Hepatocyte (in vitro differentiated cells): ENCODE measurements at places on chromosomes 1 and 21. TPM values are rescaled to one million over a fixed set of nuclear protein-coding genes. Genes with fewer than 3 reads are reported as not detected.
A peak's percentile ranks its signal among the peaks of the same experiment; 100 is the strongest.

DNA sequence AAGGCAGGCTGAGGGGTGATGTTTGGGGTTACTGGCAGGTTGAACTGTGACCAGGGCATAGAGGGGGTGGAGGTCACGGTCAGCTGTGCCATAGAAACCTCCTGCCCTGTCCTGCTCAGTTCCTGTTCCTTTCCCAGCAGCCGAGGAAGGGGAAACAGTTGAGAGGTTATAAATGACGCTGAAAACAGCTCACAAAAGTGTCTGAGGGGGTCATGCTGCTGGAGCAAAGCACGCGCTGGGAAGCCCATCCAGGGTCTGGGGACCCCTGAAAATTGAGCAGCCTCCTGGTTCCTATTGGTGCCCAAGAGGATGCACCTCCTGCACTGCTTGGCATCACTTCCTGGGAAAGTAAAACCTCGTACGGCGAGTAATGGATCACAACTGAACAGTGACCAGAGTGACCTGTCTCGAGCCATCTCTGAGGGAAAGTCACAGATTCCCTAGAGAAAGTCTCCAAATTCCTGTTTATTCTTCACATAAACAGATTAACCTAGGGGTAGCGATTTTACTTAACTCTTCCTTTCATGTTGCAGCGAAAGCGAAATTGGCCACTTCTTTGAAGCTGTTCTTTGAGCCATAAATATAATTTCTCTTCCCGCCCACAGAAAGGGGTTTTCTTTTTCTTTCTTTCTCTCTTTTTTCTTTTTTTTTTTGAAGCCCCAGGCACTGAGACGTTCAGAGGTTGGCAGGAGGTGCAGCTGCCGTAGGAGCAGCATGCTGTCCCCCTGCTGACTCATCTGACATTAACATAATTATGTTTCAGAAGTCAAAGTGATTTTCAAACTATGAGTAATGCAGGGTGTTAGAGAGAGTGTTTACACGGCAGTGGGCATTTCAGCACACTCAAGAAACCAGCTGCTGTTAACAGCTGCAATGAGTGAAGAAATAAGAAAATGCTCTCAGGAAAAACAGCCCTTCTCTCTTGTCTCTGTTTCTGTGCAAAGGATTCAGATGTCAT, 41.8 kb upstream of the ATF3 start:
- H3K27me3 ChIP-seq = no peaks in the 10 kb centered on the region
- peak overlapping the region; percentile 17 for H3K4me3 ChIP-seq
- peaks cover 5% of the 10 kb centered on the region for H3K4me1 ChIP-seq

DNA sequence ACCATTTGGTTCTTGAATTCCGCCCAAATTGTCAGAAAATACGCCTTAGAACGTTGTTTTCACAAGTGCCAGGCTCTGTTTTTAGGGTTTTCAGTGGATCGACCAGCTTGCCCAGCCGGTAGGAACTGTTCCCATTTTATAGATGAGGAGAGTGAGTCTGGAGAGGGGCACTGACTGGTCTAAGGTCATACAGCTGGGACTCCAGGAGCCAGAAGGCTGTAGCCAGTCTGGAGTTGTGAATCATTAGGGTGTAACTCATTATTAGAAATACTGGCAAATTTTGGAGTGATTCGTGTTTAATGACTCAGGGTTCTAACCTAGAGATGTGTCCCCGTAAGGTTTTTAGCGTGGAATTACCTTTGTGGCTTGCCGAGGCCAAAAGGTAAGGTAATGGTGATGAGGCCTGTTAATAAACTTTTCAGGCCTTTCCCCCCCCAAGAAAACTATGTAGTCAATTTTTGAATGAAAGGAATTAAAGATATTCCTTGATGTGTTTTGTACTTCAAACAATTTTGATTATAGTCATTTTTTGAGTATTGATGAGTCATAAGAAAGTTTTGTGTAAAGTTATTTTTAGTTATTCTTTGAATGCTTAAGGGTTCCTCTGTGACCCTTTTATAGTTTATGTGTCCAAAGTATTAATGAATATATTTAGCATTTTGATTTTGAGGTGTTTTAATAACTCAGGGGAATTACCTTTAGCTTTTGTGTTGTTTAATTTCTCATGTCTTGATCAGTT, 2.1 kb downstream of the DYRK1A start:
- H3K36me3 ChIP-seq = no peaks in the 10 kb centered on the region
- H3K27ac ChIP-seq = peak overlapping the region; percentile 99
- H3K27me3 ChIP-seq = no peaks in the 10 kb centered on the region
- peak; percentile 19 for DNase-seq
- peaks cover 33% of the 10 kb centered on the region for H3K4me1 ChIP-seq

GRCh38 chr1:11693024-11693590, 1.6 kb downstream of the DRAXIN start:
- H3K4me3 ChIP-seq = no peak overlapping the region
- H3K27me3 ChIP-seq = peaks cover 51% of the 10 kb centered on the region
- H3K27ac ChIP-seq = no peak overlapping the region
- DNase-seq = no peak
- H3K4me1 ChIP-seq = peaks cover 6% of the 10 kb centered on the region

- H3K27ac ChIP-seq = no peak overlapping the region
- H3K4me1 ChIP-seq = no peaks in the 10 kb centered on the region
- H3K27me3 ChIP-seq = no peaks in the 10 kb centered on the region
- no peak overlapping the region for H3K4me3 ChIP-seq
- DNase-seq = no peak
Observed at GRCh38 chr21:36602735-36603134, 96.2 kb upstream of the SIM2 start.

GRCh38 chr21:35189077-35189863, 140.2 kb upstream of the RUNX1 start:
- peak; percentile 30 for DNase-seq
- peak overlapping the region; percentile 49 for H3K27ac ChIP-seq
- peaks cover 15% of the 10 kb centered on the region for H3K4me1 ChIP-seq

- H3K36me3 ChIP-seq = no peaks in the 10 kb centered on the region
- DNase-seq = no peak
- no peak overlapping the region for H3K4me3 ChIP-seq
- H3K4me1 ChIP-seq = no peaks in the 10 kb centered on the region
- no peak overlapping the region for H3K27ac ChIP-seq
Observed at GRCh38 chr1:3038571-3039181, 17.4 kb downstream of the ACTRT2 start.

DNA sequence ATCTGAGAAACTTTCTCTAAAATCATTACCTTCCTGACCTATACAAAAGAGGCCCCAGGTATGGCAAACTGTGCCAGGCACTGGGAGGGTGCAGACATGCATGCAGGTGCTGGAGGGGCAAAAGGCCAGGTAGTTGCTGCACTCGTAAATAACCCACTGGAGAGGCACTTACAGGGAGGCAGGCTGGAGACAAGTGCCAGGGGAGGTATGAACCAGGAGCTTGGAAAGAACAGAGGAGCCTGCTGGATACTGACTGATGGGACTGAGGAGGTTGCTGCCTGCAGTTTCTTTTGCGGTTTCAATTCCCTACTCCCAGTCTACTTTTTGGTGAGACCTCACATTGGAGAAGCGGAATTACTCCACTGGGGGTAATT, 113.9 kb downstream of the DSCAM start:
- H3K27me3 ChIP-seq = no peaks in the 10 kb centered on the region
- H3K4me1 ChIP-seq = no peaks in the 10 kb centered on the region
- no peak overlapping the region for H3K27ac ChIP-seq
- DNase-seq = no peak

- H3K27me3 ChIP-seq = no peaks in the 10 kb centered on the region
- H3K4me1 ChIP-seq = no peaks in the 10 kb centered on the region
- H3K4me3 ChIP-seq = no peak overlapping the region
- H3K27ac ChIP-seq = no peak overlapping the region
- DNase-seq = no peak
Observed at GRCh38 chr1:117110774-117111173, 10.8 kb downstream of the TRIM45 start.

DNA sequence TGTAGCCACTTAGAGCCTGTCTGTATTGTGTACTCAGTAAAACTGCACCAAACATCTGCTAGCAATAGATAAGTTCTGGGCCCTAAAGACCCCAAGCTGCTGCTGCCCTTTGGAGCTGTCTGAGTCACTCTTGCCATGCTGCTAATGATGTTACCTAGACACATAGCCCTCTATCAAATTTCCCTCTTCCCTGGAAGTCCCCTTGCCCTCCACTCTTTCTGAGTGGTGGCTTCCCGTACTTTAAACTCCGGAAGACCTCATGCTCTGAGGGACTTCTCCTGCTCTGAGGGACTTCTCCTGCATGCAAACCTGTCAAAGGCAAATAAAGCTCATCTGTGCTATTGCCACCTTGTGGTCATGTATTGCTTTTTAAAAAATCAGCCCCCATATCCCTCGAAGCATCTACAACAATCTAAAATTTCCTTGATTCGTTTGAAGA, 34.0 kb downstream of the FH start:
- no peaks in the 10 kb centered on the region for H3K27me3 ChIP-seq
- H3K4me1 ChIP-seq = no peaks in the 10 kb centered on the region
- DNase-seq = peak; percentile 8
- no peak overlapping the region for H3K4me3 ChIP-seq
- no peaks in the 10 kb centered on the region for H3K36me3 ChIP-seq

- H3K4me3 ChIP-seq = no peak overlapping the region
- H3K27ac ChIP-seq = no peak overlapping the region
- DNase-seq = no peak
- H3K4me1 ChIP-seq = no peaks in the 10 kb centered on the region
Observed at GRCh38 chr1:50183378-50184133, 74.8 kb downstream of the ELAVL4 start.

DNA sequence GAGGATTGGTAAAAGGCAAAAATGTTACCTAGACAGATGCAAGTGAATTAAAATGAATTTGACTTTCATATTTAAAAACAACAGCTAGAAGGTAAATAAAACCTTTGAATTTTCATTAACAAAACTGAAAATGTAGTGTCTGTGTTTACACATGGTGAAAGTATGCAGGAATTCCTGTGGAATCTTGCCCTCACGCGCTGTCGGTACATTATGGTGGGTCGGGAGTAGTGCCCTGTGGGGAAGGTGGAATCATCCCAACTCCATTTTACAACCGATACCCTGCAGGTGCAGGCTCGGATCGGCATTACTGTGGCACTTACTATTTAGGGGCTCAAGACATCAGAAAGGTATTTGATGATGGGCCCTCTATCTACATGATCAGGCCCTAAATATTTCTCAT, 197.2 kb upstream of the MAP1LC3C start:
- no peak overlapping the region for H3K4me3 ChIP-seq
- H3K27me3 ChIP-seq = no peaks in the 10 kb centered on the region
- H3K27ac ChIP-seq = no peak overlapping the region
- H3K36me3 ChIP-seq = no peaks in the 10 kb centered on the region
- no peak for DNase-seq

DNA sequence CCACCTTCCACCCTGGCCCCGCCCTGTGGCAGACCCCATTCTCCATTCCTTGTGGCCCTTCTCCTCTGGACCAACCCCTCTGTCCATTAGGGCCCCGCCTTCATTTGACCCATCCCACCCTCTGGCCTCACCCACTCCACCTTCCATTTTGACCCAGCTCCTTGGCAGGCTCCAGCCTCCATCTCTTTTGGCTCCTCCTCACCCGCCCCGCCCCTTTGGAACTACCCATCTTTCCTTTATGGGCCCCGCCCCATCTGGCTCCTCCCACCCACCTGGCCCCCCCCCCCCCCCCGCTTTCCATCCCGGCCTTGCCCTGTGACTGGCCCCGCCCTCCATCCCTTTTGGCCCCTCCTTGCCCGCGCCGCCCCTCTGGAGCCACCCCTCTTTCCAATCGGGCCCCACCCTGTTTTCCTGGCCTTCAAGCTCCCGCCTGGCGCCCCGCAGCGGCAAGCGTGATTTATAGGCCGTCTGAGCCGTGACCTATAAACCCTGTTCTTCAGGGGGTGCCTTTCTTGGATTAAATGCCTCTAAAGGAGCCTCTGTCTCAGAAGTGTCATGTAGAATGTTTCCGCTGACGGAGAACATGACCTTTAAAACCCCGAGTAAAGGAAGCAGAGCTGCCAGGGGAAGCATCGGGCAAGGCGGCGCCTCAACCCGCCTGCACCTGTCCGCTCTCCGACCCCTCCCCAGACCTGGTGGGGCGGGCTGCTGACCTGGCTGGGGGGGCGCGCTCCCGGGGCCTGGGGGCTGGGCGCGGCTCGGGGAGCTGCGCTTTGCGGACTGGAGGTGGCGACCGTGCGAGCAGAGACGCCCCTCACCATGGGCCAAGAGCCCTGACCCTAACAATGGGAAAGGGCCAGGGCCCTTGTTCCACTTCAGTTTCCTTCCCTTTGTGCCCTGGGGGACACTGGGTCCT, 178.0 kb downstream of the CAMTA1 start:
- no peaks in the 10 kb centered on the region for H3K36me3 ChIP-seq
- no peak overlapping the region for H3K27ac ChIP-seq
- peaks cover 34% of the 10 kb centered on the region for H3K4me1 ChIP-seq
- H3K27me3 ChIP-seq = peaks cover 22% of the 10 kb centered on the region

- H3K4me1 ChIP-seq = no peaks in the 10 kb centered on the region
- peaks cover 47% of the 10 kb centered on the region for H3K27me3 ChIP-seq
Observed at GRCh38 chr1:7705048-7705907, 65.8 kb upstream of the VAMP3 start.

DNA sequence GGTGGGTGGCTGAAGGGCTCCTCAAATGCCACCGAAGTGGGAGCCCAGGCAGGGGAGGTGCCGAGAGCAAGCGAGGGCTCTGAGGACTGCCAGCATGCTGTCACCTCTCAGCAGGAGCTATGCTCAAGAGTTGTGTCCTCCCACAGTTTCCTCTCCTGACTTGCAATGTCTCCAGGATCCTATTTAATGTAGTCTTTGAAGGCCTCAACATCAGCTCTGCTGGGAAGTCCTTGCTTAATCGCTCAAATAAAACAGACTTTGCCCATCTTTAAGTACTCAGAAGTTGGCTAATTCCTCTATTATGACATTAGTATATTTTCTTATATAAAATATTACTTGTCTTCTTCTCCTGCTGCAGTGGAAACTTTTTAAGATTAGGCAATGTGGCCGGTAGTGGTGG, 154.2 kb upstream of the NRIP1 start:
- peaks cover 7% of the 10 kb centered on the region for H3K4me1 ChIP-seq
- no peak for DNase-seq
- no peaks in the 10 kb centered on the region for H3K27me3 ChIP-seq

DNA sequence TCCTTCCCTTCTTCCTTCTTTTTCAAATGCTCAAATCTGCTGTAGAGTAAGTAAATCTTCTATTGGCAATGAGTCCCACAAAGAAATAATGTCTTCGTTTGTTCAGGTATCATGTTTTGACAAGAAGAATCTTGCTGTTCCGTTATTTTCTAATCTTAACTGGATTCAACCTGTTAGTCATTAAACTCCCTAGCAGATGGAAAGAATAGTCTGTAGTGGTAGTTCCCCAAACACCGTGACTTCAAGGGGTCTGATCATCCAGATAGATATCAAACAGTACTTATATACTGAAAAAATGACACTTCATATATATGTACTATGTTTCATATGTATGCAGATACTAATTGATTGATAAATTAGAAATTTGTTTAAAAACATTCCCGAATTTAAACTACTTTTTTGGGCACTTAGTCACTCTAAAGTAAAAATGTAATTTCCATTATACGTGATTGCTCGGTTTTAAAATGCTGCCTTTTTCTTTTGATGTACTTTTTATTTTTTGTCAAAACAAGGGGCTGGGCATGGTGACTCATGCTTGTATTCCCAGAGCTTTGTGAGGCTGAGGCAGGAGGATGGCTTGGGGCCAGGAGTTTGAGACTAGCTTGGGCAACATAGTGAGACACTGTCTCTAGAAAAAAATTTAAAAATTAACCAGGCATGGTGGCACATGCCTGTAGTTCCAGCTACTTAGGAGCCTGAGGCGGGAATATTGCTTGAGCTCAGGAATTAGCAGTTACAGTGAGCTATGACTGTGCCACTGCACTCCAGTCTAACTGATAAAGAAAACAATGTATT, 335.7 kb upstream of the SNX7 start:
- no peak overlapping the region for H3K4me3 ChIP-seq
- no peaks in the 10 kb centered on the region for H3K27me3 ChIP-seq

Gene EPHA8
- not detected in 2 replicates for total RNA-seq

Gene PLA2G2C
- total RNA-seq = not detected in 2 replicates

Gene AGT
- 476 and 505 TPM in 2 replicates for total RNA-seq

Gene TRMT1L
- total RNA-seq = 23.1 and 29.2 TPM in 2 replicates

Gene PGBD5
- 2.4 and 4.5 TPM in 2 replicates for total RNA-seq

Gene MFAP2
- total RNA-seq = 172 and 200 TPM in 2 replicates
